ENCODE measurements at places on chromosomes 2 and 18.
A peak's percentile ranks its signal among the peaks of the same experiment; 100 is the strongest.

- DNase-seq: no peak
These were observed 54.8 kb upstream of the LPIN2 start for GRCh38 chr18:3067722-3068121.

DNA sequence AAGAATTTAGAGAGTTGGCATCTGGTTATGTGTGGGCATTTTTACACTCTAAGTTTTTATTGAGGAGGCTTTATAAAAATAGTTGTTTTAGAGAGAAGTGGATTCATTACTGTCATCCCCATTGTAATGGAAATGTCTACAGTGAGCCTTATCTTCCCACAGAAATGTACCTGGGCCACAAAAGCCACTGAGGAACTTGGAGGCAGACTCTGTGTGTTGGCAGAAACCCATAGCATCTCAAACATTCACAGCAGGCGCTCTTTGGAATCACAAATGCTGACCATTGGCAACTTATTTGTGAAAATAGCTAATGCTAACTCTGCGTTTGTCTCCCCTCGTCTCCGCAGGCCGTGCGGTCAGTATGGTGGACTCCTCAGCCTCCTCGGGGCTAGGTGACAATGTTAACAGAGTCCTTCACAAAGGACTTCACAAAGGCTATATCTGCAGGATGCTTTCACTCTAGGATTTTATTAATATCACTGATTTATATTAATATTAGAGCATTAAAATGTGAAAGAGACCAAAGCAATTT lies 689.1 kb upstream of the POU3F3 start:
- DNase-seq: no peak

DNA sequence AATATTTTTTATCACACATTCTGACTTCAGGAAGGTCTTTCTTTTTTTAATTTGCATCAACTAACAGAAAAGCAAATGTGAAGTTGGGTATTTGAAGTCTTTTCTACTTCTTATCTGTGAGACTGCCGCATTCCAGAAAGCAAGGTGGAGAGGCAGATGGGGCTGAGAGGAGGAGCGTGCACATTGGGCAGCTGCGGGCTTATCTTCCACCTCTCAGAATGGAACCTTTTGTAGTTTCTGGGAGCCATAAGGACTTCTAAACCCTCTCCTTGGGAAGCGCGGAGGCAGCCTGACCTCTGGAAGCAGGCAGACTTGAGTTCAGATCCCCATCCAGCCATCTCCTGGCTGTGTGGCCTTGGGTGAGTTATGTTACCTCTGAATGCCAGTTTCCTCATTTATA lies 3.9 kb downstream of the MAPRE3 start:
- DNase-seq: no peak

DNA sequence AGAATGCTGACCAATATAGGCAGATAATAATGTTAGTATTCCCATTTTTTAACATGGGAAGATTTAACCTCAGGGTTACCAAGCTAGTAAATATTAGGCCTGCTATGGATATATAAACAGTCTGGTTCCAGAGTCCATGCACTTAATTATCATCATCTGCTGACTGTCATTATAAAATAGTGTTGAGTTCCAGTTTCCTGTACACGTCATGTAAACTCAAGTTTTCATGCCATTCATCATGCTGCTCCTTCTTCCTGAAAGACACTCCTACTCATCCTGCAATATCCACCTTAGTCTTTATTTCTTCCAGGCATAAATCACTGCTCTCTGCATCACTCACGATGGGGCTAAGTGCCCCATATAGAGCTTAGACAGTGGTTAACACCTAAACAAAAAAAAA lies 420.8 kb upstream of the SPHKAP start:
- DNase-seq: no peak

DNA sequence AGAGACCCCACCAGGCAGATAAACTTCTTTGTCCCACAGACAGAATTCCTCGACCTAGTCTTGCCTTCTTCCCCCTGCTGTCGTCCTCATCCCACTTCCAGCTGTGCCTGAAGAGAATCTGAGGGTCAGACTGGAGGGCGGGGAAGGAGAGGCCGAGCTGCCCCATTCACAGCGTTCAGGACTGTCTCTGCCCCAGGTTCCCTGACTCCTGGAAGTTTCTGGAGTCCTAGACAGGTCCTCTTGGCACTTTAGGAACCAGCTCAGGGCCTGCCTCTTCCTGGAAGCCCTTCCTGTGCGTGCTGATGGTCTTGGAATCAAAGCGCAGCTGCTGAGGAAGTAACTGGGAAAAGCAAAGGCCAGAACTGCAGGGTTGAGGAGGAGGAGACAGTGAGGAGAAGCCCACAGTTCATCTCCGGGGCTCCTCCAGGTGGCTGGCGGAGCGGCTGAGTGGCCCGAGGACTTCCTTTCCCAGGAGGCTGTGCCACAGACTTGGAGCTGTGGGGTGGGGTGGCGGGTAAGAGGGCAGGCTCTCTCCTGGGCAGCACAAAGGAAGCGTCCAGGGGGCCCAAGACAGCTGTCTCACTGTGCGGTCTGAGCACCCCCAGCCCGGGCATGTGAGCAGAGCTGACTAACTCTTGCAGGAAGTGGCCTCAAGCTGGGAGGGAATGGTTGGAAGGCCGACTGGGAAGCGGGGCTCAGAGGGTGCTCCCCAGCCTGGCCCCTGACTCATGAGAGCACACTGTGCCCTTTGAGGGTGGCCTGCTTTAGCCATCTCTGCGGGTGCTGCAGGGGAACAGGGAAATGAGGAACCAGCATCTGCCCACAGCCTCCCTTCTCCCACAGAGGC lies 39.5 kb downstream of the SDC1 start:
- DNase-seq: no peak

GRCh38 chr2:169221745-169222369 lies 140.5 kb downstream of the LRP2 start:
- no peak for DNase-seq

DNA sequence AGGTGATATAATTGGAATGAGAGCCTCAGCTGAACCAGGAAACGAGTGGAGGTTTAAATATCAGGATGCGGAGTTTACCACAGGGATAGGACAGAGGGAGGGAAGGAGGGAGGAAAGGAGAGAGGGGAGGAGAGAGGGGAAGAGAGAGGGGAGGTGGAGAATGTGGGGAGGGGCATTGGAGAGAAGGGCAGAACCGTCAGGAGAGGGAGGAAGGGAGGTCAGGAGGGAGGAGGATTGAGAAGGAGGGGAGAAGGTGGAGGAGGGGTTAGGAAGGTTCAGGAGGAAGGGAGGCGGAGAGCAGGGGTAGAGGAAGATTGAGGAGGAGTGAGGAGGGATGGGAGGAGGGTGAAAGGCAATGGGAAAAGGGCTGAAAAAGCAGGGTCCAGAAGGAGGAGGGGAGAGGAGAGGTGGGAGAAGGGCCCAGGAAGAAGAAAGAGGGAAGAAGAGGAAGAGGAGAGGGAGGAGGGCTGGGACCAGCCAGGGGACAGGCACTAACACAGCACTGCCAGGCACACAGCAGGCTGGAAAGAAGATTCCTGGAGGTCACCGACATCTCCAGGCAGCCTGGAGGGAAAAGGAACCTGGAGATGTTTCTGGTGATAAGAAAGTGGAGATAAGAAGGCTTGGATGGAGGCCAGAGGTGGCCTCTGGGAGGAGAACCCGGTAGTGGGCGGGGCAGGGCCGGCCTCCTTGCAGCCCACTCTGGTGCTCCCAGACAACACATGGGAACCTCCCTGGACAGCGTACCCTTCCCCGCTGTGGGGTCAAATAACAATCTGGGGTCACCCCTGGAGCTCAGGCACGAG lies 176.7 kb upstream of the SMAD2 start:
- no peak for DNase-seq

DNA sequence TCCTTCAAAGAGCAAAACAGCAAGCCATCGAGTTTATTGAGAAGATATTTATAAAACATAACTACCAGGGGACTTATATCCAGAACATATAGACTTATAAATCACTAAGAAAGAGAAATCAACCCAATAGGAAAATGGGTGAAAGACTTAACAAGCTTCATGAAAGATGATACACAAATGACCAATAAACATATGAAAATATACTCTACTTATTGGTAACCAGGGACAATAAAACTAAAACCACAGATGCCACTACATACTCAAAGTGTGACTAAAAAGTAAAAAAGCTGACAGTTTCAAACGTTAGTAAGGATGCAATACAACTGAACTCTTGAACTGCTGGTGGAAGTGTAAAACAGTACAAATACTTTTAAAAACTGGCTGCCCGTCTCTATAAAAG lies 154.3 kb downstream of the TMEM163 start:
- no peak for DNase-seq

- no peak for DNase-seq
These were observed 61.9 kb downstream of the KIF5C start for GRCh38 chr2:148936857-148937450.

GRCh38 chr2:176002688-176003210 lies 682 bp upstream of the LNPK start:
- DNase-seq: no peak

DNA sequence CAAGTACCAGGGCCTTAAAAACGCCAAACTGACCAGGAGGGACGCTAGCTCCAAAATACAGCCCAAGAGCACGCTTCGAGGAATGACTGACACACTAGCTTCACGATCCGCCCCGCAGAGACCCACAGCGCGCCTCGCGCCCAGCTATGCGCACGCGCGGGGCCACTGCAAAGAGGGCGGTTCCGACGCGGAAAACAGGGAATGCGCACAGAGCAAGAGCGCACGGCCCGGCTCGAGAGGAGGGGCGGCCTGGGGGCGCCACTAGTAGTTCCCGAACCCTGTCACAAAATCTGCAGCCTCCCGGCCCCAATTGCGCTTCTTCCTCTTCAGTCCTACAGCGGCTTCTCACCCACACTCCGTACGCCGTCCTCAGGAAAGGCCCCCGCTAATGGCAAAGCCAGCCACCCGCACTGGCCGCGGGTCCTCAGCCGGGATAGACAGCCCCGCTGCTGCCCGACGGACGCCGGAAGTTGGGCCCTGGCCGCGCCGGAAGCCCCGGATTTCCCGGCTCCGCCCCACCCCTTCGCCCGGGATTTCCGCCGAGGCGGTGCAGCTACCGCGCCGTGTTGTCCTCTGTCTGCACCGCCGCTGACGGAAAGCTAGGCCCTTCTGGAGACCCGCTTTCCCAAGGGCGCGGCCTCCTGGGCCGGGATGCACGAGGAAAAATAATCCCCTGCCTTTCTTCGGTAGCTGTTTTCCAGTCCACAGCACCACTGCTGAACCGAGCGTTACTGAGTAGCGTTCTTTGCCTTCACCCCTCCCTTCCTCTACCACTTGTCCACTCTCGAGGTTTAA lies at the start of gene HDHD2:
Gene HDHD2 (minus strand): TSS at position 472 of the 795 bp plus-strand sequence. CDS start 14,061 bp downstream, outside the sequence.
- DNase-seq: peak; percentile 60

GRCh38 chr2:196403471-196403870 lies 232.1 kb upstream of the STK17B start:
- no peak for DNase-seq

DNA sequence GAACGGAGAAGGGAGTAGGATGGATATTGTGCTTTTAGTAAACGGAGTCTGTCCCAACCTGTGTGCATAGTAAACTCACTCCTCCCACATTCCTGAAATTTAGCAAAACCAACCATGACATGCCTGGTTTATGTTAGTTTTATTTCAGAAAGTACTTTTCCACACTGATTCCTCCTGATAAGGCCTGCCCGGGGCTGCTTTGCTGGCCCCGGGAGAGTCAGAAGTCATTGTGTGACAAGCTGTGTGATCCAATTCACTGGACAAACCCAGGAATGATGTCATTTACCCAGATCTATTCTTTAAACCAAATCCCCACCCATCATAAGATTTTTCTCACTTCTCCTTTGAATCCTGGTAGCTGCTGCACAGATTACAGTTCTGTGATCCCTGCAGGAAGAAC lies 109.0 kb downstream of the SETBP1 start:
- no peak for DNase-seq

DNA sequence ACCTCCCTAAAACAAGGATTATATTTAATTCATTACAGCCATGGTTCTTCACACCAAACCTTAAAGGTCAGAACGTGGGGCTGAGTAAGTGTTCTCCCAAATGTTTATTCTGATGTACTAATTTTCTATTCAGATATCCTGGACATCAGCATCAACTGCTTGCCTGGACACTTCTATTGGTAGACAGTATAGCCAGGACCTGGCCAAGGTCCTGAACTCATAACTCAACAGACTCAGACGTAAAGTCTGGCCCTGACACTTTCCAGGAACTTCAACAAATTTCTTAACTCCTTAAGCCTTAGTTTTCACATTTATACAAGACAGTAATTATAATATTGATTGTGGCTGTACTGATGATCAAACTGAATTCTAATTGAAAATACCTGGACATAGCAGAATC lies 89.1 kb downstream of the AKAIN1 start:
- no peak for DNase-seq

- no peak for DNase-seq
These were observed 11.3 kb upstream of the TEX44 start for GRCh38 chr2:231581328-231581727.

GRCh38 chr18:79987566-79987965 lies 797 bp downstream of the TXNL4A start:
- DNase-seq: no peak

DNA sequence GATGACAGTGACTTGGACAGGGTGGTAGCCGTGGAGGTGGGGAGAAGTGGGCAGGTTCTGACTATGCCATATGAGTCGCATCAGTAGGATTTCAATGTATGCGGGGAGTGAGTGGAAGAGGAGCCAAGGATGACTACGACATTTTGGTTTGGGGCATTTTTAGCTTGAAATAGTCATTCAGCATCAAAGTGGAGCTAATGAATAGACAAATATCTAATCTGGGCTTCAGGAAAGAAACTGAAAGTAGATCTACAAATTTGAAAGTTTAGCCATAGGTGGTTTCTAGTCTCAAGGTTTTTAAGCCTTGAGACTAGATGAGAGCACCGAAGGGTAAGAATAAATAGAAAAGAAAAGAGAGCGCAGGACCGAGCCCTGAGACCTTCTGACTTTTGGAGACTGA lies 58.3 kb downstream of the FEZ2 start:
- DNase-seq: no peak

GRCh38 chr2:10790228-10790973 lies 22.2 kb downstream of the PDIA6 start:
- DNase-seq: no peak

GRCh38 chr2:46171411-46171953 lies 125.7 kb upstream of the EPAS1 start:
- no peak for DNase-seq

GRCh38 chr2:182240862-182241371 lies 185.9 kb downstream of the PDE1A start:
- no peak for DNase-seq

- DNase-seq: peak; percentile 42
These were observed 24.9 kb downstream of the BIN1 start for GRCh38 chr2:127081826-127082633.

DNA sequence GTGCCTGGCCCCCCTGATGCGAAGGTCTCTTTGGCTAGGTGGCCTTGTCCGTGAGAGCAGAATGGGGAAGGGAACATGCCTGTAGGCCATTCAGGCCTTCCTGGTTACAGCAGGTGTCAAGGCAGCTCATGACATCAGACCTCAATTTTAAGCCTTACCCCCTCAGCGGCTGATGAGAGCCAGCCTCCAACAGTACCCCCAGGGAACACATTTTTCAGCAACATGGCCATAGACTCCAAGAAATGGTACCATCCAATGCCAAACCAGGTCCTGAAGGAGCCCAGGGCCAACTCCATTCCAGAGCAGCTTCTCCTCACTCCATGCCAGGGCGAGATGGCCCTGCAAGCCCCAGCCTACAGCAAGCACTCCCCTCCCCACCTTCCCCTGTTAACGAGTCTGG lies 199.2 kb downstream of the SMAD2 start:
- DNase-seq: no peak

All from stimulated activated CD8-positive, alpha-beta memory T cell treated with anti-CD3 and anti-CD28 coated beads, Interleukin-4, amount 100 ng/mL, for 1 hour (primary cell).